GDM1 (cell line): ENCODE measurements at places on chromosomes 5 and 9.

DNA sequence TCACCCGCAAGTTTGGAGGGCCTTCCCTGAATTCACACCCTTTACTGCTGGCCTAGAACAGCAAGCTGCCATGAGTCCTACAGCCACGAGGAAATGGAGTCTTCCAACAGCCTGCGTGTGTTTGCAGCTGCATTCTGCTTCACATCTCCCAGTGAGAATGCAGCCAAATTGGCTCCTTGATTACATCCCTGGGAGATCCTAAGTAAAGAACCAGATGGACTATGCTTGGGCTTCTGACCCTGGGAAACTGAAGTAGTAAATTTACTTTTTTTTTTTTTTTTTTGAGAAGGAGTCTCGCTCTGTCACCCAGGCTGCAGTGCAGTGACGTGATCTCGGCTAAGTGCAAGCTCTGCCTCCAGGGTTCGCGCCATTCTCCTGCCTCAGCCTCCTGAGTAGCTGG, 617.0 kb upstream of the CDH18 start:
- no peak for DNase-seq

DNA sequence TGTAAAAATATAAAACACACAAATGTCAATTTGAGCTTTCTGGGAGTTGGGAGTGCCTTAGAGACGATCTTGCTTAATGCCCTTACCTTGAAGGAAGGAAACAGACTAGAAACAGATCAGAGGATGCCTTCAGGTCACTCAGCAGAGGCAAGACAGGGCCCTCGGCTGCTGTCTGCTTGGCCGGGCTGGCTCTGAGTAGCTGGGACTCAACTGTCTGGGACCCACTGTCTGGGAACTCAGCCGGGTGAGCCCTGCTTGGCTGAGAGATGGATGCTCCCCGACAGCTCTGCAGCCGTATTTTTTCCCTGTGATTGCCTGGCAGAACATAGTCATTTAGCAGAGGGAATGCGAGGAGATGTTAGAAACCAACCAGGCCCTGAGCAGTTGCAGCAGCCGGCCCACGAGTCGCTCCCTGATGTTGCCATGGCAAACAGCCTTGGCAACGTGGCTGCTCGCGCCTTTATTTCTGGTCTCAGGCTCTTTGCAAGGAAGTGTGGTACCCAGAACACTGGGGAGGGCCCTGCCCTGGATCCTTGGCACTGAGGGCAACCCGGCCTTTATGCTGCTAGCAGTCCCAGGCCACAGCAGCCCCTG, 10.9 kb downstream of the PPARGC1B start:
- no peak for DNase-seq

- DNase-seq, result no peak
Measured at GRCh38 chr9:28396058-28396457, 822.8 kb upstream of the C9orf72 start.

DNA sequence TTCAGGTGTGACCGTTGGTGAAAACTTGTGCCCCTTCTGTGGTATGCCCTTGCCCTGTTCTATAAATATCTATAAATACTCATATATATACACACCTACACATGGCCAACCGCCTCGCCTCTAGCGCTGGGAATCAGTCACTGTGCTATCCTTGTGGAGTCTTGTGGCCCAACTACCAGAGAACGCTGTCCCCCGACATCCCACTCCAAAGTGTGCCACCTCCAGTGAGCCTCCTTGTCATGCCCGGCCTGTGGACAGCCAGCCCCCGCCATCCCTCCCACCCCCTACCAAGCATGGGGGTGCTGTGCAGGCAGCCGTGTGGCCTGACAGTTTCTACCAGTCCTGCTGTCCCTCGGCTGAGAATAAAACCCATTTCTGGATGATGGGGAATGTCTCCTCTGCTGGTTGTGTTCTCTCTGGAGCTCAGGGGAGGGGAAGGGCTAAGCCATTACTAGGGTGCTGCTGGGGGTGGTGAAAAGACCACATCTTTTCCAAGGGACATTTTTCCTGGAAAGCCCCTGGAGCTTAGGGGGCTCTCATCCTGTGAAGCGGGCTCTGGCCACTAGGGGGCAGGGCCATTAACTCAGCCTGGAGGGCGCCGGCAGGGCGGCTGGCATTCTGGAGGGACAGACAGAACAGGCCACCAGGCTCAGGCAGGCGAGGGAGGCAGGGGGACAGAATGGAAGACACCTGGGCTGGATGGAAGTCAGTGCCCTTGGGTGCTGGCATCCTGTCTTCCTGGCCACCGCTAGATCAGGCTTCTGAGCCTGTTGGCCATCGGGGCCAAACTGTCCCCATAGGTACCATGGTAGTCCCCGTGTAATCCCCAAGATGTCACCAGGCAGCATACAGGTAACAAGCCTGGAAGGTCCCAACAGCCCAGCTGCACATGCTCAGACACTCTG, 20.7 kb downstream of the GOLGA2 start:
- peak; percentile 9 for DNase-seq

- no peak for DNase-seq
Measured at GRCh38 chr9:72202009-72202408, 52.8 kb downstream of the GDA start.

- no peak for DNase-seq
Measured at GRCh38 chr5:150189326-150189725, 536 bp upstream of the SLC6A7 start.

- no peak for DNase-seq
Measured at GRCh38 chr9:14219850-14220249, 94.1 kb downstream of the NFIB start.

- DNase-seq, result no peak
Measured at GRCh38 chr5:102511666-102512065, 12.9 kb upstream of the SLCO6A1 start.

DNA sequence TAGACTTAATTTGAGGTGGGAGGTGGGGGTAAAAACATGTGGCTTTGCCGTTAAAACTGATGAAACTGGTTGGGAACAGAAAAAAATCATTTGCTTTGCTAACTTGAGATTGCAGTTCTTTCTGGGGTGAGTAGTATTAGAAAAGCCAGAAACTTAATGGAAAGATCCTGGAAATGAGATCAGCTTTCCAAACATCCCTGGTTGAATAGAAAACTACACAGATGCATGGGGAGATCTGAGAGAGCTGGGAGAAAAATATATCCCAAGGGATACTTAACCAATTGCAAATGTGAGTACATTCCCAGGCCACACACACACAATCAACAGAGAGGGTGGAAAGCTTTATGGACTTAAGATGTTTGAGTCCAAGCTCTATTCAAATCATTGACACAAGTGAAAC, 222.3 kb downstream of the YTHDC2 start:
- no peak for DNase-seq

- peak; percentile 7 for DNase-seq
Measured at GRCh38 chr5:31247381-31247780, 53.9 kb downstream of the CDH6 start.

DNA sequence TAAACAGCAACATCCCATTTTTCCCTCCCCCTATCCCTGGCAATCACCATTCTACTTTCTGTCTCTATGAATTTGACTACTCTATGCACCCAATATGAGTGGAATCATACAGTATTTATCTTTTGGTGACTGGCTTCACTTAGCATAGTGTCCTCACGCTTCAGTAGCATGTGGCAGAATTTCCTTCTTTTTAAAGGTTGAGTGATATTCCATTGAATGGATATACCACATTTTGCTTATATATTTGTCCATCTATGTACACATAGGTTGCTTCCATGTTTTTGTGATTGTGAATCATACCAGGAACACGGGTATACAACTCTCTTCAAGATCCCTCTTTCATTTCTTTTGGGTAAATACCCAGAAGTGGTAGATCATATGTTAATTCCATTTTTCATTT, 69.9 kb downstream of the CERT1 start:
- DNase-seq, result no peak

GRCh38 chr9:33404788-33405362, 2.5 kb upstream of the AQP7 start:
- DNase-seq, result no peak

DNA sequence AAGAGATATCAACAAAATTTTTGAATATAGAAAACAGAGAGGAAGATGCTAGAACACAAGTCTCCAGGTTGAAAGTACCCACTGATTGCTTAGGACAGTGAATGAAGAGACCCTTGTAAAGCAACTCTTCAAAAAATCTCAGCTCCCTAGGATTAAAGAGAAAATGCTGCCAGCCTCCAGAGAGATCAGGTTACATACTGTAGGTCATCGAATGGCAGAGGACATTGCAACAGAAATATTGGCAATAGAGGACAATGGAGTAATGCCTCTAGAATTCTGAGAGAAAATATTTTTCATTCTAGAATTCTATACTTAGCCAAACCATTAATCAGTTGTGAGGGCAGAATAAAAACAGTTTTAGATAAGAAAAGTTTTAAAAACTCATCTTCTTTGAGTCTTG, 43.1 kb upstream of the ELL2 start:
- DNase-seq, result no peak

DNA sequence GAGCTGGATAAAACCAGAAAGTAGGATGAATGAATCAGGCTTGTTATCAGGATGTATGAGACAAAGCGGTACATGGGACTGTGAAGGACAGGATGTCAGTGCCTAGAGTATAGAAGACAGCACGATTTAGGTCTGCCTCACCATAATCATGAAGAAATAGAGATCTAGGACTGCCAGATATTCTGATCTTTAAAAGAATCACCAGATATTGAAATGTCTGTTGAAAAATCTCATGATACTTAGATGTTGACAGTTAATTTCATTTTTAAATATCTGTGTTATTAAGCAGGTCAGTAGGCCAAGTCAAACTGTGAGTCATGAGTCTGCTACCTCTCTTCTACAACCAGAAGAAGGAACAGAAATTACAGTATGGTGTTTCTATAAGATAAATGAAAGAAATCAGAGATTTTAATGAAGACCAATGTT, 65.0 kb downstream of the ST8SIA4 start:
- DNase-seq, result no peak

DNA sequence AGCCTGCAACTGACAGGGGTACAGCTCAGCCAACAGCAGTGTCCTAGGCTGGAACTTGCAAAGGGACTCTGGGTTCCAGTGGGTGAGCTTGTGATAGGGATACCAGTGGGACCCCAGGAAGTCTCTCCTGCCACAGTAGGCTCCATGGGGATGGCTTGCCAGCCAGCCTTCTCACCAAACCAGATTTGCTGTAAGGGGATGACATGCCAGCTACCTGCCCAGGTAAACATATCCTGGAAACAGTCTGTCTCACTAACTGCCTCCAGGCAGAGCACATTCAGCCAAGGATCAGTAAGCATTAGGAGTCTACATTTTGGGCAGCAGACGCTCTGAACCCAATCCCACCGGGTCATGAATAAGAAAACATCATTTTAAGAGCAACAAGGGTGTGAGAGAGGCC, 49.9 kb downstream of the SIL1 start:
- DNase-seq, result no peak

DNA sequence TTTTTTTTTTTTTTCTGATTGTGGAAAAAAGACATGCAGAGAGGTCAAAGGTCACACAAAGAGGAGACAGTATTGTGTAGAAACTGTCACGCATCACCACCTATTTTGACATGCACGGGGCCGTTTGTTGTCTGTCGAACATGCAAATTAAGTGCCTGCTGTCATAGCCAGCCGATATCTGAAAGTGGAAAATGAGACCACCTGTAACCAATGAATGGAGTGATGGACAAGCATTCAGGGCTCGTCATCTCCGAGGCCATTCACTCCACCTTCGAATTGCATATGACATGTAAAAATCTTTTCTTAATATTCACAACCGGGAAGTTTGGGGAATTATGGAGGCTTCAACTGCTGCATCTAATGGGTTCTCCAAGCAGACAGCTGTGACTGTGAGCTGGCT, 512.2 kb upstream of the ADAMTS16 start:
- DNase-seq, result no peak

GRCh38 chr5:25579111-25579510, 934.3 kb upstream of the CDH10 start:
- DNase-seq, result no peak

- peak; percentile 85 for DNase-seq
Measured at GRCh38 chr9:111029260-111029659, 9.0 kb downstream of the LPAR1 start.

- DNase-seq, result no peak
Measured at GRCh38 chr5:15693933-15694332, 194.0 kb downstream of the FBXL7 start.

DNA sequence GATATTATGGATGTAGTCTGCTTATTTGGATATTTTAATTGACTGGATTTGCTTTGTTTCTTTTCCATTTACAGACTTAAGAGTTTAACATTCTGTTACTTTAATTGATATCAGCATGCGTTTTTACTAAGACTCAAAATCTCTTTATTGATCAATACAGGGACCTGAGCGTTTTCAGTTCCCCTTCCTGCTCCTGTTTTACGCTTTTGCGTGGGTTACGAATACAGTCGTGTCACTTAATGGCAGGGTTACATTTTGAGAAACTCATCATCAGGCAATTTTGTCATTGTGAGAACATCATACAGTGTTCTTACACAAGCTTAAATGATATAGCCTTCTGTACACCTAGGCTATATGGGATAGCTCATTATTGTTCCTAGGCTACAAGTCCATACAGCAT, 65.2 kb downstream of the PBX3 start:
- no peak for DNase-seq
